ENCODE measurements at places on chromosomes 4 and X.
A peak's percentile ranks its signal among the peaks of the same experiment; 100 is the strongest.

- peak; percentile 4 for DNase-seq
Observed at GRCh38 chr4:119211867-119212233, 663 bp upstream of the USP53 start.

DNA sequence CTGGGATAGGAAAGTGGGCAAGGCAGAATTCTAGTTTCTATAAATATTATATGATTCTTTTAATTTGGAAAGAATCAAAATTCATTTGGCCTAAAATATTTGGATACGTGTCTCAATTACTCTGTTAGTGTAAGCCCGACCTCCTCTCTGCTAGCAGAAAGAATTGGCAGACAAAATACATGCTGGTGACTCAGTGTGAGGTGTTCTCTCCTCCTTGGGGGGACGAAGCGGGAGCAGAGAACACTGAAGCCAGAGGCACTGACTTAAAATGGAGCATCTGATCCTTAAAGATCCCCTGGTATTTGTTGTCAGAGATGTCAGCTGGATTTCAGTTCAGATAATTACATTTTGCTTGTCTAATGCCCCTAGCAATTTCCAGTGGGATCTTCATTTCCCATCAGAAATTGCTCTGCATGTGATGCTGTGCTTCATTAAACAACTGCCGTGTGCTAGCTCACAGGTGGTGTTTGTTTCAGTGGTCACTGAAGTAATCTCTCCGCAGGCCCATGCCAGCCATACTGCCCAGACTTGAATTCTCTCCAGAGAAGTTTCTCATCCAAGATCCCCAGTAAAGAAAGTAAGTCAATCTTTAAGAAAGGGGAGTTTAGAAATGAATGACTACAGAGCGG, 188.7 kb upstream of the TLL1 start:
- DNase-seq = no peak

GRCh38 chrX:154373340-154374306, 811 bp downstream of the FLNA start:
- no peak for DNase-seq

GRCh38 chr4:47954677-47955076, 40.3 kb upstream of the NFXL1 start:
- no peak for DNase-seq

DNA sequence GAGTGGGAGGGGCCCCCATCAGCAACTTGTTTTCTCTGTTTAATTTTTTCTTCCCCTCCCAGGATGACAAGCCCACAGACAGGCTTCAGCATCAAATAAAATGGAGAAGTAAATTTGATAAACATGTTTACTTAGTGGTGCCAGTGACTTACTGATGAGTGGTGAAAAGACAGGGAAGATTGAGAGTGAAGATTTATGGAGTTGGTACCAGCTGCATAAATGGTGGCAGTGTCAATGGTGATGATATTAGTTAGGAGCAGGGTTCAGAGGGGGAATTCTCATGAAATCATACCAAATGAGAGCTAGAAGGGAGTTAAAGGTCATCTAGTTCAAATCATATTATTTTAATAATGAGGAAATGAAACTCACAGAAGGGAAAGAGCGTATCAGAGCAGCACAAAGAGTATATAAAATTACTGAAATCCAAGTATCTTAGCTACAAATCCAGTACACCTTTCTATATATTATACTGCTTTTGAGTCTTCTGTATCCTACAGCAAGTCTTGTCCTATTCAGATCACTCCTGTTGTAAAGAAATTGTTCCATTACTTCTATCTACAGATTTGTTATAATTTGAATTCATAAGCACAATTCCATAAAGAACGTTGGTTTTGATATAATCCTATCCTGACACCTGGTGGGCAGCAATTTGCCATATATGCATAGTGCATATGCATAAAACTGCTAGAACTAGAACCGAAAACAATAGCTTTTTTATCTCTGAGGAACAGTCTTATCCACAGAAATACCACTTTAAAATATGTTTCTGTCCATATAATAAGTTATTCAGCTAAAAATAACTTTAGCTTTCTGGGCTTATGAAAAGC, 5.0 kb downstream of the P2RY10 start:
- DNase-seq = no peak

DNA sequence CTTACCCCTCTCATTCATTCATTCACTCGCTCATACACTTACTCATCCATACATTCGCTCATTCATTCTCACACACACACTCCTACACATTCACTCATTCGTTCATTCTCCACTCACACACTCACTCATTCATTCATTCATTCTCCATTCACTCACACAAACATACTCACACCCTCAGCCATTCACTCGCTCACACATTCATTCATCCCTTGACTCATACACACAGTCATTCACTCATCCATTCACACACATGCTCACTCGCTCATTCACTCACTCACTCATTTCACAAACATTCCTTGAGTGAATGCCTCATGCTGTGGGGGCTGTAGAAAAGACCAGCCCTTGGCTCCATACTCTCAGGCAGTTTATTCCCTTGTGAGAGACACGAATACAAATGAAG, 151.1 kb upstream of the MAMLD1 start:
- DNase-seq = no peak
